ENCODE measurements at places on chromosomes 16 and 17.

GRCh38 chr17:83151442-83152226 lies 72.2 kb downstream of the METRNL start:
- DNase-seq = no peak

DNA sequence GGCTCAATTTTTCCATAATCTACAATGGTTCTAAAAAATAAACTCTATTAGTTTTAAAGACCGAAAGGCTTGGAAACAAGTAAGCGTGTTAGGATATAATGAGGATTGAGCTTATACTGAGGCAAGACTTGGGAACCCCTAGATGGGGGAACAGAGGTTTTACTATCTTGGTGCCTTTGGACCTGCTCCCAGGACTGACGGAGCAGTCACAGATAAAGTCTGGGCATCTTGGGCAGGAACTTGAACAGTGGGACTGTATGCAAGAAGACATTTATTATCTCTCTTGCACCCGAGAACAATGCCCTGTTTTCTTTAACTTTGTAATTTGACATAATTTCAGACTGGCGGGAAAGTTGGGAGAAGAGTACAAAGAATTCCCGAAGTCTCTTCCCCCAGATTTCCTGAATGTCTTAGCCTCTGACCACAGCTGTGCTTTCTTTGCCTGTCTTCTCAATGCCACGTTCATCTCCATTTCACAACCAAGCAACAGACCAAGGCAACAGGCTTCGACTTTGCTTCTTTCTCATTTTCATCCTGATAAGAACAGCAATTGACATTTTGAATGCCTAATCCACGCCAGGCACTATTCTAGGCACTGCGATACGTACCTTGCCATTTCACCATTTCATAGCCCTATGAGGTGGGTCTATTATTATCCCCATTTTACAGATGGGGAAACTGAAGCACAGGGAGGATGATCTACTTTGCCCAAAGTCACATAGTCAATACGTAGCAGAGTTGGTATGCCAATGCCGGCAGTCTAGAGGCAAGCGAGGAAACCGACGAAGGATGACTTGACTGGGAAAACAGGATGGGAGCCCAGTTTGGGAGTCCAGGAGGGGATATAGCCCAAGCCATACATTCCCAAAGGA lies 3.0 kb upstream of the IL4R start:
- DNase-seq = no peak

DNA sequence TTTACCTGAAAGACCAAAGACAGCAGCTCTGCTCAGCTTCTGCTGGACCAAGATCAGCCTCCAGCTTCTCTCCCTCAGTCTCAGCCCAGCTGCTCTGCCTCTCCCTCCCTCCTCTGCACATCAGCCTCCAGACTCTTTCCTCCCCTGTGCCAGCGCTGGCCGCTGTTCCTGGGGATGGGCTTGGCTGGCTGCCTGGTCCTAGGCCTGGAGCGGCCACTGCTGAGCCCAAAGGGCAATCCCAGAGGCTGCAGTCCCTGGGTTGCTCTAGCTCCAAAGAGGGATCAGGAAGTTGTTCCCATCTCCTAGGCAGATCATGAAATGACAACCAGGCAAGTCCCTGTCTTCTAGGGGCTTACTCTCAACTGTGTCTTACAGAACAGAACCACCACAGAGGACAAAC lies 31.3 kb downstream of the DCUN1D3 start:
- DNase-seq = no peak

- no peak for DNase-seq
These were observed 11.3 kb upstream of the CHST6 start for GRCh38 chr16:75506574-75506973.

GRCh38 chr17:60388742-60389141 lies 3.2 kb downstream of the USP32 start:
- DNase-seq = no peak

DNA sequence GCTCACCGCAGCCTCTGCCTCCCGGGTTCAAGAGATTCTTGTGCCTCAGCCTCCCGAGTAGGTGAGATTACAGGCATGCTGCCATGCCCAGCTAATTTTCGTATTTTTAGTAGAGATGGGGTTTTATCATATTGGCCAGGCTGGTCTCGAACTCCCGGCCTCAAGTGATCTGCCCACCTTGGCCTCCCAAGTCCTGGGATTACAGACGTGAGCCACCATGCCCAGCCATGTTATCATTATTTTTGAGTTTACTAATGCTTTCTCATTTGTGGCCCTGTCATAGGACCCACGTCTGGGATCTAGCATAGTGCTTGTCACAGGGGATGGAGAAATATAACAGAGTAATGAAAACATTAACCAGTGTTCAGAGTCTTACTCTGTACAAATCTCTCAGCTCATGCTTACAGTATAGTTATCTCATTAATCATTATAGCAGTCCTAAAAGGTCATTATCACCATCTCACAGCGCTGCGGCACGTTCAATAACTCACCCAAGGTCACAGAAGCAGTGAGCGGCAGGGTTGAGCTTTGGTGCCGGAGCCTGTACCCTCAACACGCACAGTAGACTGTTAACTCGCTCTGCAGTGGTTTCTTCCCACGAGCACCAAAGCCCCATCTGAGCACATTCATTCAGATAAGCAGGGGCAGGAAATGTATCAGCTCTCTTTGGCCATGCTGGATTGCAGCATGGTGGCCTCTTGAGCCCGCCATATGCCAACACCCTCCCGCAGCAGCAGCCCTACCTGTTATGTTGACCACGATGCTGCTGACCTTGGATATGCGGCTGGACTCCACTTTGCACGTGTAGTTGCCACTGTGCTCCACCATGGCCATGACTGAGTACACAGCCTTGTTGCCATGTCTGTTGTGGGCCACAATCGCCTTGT lies 21.4 kb downstream of the PECAM1 start:
- no peak for DNase-seq

DNA sequence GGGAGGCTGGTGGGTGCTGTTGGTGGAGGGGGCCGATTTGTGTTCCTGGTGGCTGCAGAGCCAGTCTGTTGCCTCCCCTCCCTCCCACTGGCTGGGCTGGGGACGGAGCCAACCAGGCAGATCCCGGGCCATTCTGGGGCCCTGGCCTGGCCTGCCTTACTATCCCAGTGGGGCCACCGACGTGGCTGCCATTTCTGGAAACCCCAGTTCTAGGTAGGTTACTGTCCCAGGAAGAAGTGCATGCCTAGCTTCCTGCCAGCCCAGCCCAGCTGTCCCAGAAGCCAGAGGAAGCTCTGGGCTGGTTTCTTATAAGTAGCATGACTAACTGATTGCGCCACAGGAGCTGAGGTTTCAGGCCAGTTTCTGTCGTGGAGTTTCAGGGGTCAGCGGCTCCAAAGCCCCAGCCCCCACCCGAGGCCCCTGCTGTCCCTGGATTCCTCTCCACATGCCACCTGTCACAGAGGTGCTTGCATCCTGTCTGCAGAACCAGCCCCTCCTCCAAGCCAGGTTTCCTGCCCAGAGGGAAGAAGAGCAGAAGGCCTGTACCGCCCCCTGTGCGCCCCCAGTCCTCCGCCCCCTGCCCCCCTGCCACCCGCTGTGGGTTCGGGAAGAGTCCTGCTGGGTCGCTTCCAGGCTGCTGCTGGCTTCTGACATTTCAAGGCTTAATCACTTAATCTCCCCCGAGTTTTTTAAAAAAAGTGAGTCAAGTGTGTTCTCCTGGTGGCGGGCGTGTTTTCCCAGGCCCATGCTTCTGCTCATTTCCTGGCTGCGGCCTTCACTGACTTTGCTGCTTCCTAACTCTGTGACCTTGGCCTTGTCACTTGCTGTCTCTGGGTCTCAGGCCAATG lies 13.2 kb downstream of the IL4R start:
- peak; percentile 54 for DNase-seq

DNA sequence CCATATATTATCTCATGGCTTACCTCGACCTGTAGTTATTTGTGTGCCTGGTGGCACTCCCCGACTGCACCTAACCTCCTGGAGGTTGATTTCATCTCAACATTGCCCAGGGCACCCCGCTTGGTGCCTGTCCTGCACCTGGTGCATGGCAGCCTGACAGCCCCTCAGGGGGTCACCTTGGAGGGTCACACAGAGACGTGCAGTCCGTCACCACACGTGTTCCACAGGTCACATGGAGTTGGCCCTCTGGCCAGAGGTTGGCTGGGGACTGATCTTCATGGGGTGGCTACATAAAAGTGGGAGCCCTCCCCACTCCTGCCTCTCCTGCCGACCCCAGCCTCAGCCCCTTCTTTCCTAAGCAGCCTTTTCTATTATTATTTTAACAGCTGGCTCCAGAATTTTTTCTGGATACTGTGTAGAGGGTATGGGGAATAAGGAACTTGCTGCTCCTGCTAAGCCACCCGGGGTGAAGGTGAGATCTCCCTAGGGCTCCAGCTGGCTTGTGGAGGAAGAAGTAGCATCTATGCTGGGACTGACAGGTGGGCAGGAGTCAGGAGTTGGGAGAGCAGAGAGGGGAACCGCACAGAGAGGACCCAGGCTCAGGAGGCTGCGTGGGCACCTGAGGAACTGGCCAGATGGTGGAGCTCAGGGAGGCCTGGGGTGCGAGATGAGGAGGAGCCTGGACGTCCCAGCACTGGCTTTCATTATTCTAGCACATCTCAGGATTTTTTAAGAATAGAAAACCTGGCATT lies 12.5 kb upstream of the NKD1 start:
- no peak for DNase-seq

GRCh38 chr17:75077496-75078283 lies 10.1 kb upstream of the SLC16A5 start:
- DNase-seq = no peak

GRCh38 chr17:44400226-44400847 lies 10.9 kb upstream of the ITGA2B start:
- no peak for DNase-seq

GRCh38 chr17:82668631-82669099 lies 20.4 kb upstream of the WDR45B start:
- no peak for DNase-seq

GRCh38 chr16:46747777-46748651 lies at the start of gene MYLK3:
Gene MYLK3 (minus strand): TSS chr16:46748344. CDS start chr16:46748193, 151 bp downstream.
- DNase-seq = no peak

GRCh38 chr16:11666103-11667055 lies 1.9 kb upstream of the SNN start:
- no peak for DNase-seq

- DNase-seq = no peak
These were observed 26.7 kb upstream of the PLCG2 start for GRCh38 chr16:81752225-81752875.

GRCh38 chr16:12020009-12020408 lies 43.5 kb downstream of the SNX29 start:
- no peak for DNase-seq

DNA sequence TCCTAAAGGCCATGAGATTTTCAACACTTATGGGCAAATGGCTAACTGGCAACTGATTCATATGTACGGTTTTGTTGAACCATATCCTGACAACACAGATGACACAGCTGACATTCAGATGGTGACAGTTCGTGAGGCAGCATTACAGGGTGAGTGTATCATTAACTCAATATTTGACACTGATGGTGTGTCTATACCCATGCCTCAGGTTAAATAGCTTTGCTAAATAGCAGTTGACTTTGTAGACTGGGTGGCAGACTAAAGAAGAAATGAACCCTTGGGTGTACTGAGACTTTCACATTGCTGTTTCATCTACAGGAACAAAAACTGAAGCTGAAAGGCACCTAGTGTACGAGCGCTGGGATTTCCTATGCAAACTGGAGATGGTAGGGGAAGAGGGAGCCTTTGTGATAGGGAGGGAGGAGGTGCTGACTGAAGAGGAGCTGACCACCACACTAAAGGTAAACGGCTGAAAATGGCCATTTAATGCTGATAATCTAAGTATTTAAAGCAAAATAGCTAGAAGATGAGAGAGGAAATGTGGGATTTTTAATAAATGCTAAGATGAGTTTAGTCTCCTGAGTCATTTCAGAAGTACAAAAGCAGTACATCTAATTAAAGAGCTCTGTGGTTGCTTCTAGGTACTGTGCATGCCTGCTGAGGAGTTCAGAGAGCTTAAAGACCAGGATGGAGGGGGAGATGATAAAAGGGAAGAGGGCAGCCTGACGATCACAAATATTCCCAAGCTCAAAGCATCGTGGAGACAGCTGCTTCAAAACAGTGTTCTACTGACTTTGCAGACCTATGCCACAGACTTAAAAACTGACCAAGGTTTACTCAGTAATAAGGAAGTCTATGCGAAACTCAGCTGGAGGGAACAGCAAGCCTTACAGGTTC lies 3.0 kb downstream of the SETD6 start:
- no peak for DNase-seq

DNA sequence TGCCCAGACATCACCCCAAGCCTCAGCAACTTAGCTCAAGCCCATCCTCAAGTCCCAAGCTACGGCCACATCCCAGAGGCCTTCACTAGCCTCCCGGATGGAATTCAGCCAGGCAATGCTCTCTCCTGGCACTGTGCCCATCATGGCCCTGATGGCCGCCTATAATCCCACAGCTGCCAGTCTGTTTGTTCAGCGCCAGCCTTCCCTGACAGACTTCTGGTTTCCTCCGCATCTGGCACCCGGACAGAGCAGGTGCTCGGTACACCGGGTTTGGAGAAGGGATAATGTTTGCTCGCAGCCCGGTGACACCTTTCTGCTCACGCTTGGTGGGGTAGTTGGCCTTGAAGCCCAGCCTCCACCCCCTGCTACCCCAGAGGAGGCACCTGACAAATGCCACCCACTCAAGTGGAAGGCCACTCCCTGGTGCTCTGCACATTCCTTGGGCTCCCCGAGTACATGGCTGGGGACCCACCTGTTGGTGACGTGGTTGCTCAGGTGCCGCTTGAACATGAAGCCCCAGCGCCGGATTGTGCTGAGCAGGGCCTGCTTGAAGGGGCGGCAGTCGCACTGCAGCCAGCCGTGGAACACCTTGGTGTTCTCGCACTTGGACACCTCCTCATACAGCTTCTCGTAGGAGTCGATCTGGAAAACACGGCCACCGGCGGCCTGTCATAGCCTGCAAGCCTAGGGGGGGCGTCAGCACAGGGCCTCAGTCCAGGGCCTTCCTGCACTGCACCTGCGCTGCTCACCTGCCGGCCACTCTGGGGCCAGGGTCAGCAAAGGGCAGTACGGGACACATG lies 47.1 kb downstream of the DNAH17 start:
- no peak for DNase-seq

- peak; percentile 65 for DNase-seq
These were observed at the start of gene TNFRSF12A for GRCh38 chr16:3020247-3020603. Gene TNFRSF12A (plus strand): TSS chr16:3020368. CDS start chr16:3020398, 30 bp downstream.

GRCh38 chr17:35254107-35254773 lies 11.4 kb downstream of the SLFN5 start:
- DNase-seq = peak; percentile 22

GRCh38 chr16:12016291-12016947 lies 39.9 kb downstream of the SNX29 start:
- no peak for DNase-seq

- peak; percentile 27 for DNase-seq
These were observed 10.7 kb upstream of the CENPV start for GRCh38 chr17:16363749-16364536.

Data from GOT3 (cell line).